Heart right ventricle (tissue), 16 donors: ENCODE measurements at places on chromosomes 5 and 9. TPM values are rescaled to one million over a fixed set of nuclear protein-coding genes. Genes with fewer than 3 reads are reported as not detected.

DNA sequence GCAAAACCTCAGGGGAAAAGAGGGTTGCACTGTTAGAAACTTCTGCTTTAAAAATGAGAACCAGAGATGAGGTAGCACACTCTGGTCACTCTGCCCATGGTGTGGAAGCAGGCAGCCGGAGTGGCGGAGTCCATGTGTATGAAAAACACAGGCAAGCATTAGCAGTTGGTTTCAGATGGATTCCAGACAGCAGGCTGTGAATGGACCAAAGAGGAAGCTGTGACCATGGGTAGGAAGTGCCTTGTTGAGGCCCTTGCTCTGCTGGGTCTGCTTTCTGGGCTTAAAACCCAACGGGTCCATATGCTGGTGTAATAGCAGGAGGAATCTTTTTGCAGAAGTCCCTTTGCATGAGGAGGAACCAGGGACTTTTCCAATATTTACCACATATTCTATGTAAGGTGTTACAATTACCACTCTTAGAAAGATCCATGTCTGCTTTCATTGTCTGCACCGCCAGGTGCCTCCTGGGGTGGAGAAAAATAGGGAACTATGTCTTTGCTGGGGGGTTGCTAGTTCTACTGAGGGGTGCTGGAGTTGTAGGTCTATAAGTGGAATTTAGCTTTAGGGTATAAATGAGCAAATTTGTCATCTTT, 77.0 kb downstream of the ANKRD55 start:
- no peaks in the 10 kb centered on the region for H3K36me3 ChIP-seq
- no peak overlapping the region for H3K4me3 ChIP-seq
- no peaks in the 10 kb centered on the region for H3K27me3 ChIP-seq
- no peaks in the 10 kb centered on the region for H3K4me1 ChIP-seq

DNA sequence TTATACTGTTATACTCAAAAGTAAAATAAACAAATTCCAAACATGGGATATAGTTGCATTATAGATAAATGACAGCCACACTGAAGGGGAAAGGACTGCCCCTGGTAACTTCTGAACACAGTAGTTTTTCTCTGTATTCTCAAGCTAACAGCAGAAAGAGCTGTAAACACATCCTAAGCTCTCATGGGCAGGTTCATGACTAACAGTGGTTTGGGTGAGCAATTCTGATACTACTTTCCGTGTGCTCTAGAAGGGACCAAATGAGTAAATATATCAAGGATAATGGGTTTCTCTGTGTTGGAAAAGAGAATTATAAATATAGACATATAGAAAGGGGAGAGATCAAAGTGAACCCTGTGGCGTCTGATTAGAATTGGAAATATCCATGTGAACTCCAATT, 2.2 kb upstream of the LCN6 start:
- no peaks in the 10 kb centered on the region for H3K36me3 ChIP-seq
- no peak overlapping the region for H3K4me3 ChIP-seq
- no peaks in the 10 kb centered on the region for H3K27me3 ChIP-seq
- no peak for DNase-seq

- no peaks in the 10 kb centered on the region for H3K4me1 ChIP-seq
- no peak overlapping the region for H3K4me3 ChIP-seq
- DNase-seq, result no peak
- peak overlapping the region; percentile 32 for H3K27ac ChIP-seq
- H3K36me3 ChIP-seq, result peaks cover 25% of the 10 kb centered on the region
- H3K27me3 ChIP-seq, result no peaks in the 10 kb centered on the region
These were observed 52.3 kb upstream of the FAM120AOS start for GRCh38 chr9:93505541-93506132.

DNA sequence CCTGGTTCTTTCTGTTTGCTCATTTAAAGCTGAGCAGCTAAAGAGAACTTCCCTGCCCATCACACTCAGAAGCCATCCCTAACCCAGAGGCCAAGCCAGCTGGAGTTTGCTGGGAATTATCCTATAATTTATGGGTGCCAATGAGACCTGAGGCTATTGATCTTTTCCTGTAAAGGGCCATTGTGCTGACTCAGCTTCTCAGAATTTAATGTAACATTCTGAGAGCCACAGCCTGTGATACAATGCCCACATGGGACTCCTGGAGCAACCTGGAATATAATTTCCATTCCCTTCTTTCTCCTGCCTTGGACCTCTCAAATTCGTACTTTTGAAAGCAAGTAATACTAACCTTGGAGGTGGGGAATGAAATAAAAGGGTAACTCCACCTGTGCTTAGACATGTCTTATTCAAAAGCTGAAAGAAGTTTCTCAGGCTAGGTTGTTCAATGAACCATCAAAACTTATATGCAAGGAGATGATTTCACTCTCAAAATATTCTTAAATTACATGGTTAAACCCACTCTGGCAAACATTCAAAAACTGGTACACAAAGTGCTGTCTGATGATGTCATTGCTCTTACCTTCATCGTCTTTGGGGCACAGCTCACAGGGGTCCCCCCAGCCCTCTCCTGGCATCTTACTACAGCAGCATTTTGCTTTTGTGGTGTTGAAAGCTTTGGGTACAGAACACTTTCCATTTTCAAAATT, 206.7 kb downstream of the SLC12A2 start:
- H3K4me1 ChIP-seq, result no peaks in the 10 kb centered on the region
- H3K27ac ChIP-seq, result no peak overlapping the region
- H3K36me3 ChIP-seq, result no peaks in the 10 kb centered on the region
- no peak for DNase-seq
- no peaks in the 10 kb centered on the region for H3K27me3 ChIP-seq

The CDC20B gene
- total RNA-seq, result not detected

The GOLGA1 gene
- total RNA-seq, result 17.6 TPM

The TNFSF15 gene
- 0.05 TPM for total RNA-seq

The NMUR2 gene
- not detected for total RNA-seq

The STK32A gene
- 0.55 TPM for total RNA-seq

The LEAP2 gene
- 1.6 TPM for total RNA-seq

The CARD9 gene
- total RNA-seq, result 0.21 TPM
